ENCODE measurements at places on chromosomes 3 and 15.

- DNase-seq, result no peak
Observed at GRCh38 chr15:31374489-31374888, 47.9 kb downstream of the KLF13 start.

DNA sequence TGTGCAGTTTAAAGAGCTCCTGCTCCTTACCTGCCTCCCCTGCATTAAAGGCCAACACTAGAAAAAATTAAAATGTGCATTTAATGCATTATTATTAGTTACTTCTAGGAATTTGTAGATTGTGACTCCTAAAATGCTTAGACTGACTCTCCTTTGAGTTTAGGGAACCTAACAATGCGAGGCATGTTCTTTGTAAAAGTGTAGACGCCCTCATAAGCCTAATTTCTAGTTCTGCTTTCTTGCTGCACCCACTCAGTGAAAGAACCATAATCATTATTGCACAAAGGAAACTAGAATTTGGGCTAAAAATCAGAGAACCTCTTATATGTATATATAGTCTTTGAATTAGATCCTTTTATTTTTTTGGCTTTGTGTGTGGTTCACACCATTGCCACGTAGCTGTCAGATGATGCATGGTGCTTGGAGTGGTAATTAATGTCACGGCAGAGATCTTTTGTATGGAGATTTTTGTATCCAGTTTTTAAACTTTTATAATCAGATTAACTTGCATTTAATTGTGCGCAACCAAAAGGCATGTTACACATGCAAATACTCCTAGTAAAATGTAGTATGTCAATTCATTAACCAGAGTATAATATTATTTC is 710 bp downstream of the ABHD10 start:
- no peak for DNase-seq

DNA sequence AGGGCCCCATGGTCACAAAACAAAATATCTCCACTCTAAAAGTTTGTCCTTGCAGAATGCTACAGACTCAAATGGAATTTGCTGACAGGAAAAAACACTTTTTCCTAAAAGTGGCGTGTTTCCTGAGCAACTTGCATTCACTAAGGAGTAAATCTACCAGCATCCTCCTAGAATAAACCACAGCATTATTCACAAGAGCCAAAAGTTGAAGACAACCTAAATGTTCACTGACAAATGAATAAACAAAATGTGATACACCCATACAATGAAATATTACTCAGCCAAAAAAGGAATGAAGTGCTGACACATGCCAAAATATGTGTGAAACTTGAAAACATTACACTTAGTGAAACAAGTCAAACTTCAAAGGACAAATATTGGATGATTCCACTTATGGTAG is 28.9 kb downstream of the ITGB5 start:
- DNase-seq, result no peak

- no peak for DNase-seq
Observed at GRCh38 chr3:138440596-138440995, 6.2 kb downstream of the ESYT3 start.

DNA sequence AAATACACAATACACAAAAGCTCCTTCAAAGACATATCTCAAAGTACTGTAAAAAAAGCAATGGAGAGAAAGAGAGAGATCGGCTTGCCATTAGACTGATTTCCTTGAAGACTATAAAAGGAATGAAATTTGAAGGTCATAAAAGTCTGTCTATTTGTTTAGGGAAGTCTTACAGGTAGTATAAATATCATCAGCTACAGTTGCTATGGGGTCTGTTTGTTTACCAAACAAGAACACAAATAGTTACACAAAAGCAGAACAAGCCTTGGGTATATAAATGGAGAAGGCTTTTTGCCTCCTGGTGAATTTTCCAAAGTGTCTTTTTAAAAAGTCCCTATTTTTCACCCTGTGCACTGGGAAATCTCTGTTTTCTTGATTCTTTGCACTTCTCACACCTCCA is 552.3 kb downstream of the FOXP1 start:
- DNase-seq, result no peak

DNA sequence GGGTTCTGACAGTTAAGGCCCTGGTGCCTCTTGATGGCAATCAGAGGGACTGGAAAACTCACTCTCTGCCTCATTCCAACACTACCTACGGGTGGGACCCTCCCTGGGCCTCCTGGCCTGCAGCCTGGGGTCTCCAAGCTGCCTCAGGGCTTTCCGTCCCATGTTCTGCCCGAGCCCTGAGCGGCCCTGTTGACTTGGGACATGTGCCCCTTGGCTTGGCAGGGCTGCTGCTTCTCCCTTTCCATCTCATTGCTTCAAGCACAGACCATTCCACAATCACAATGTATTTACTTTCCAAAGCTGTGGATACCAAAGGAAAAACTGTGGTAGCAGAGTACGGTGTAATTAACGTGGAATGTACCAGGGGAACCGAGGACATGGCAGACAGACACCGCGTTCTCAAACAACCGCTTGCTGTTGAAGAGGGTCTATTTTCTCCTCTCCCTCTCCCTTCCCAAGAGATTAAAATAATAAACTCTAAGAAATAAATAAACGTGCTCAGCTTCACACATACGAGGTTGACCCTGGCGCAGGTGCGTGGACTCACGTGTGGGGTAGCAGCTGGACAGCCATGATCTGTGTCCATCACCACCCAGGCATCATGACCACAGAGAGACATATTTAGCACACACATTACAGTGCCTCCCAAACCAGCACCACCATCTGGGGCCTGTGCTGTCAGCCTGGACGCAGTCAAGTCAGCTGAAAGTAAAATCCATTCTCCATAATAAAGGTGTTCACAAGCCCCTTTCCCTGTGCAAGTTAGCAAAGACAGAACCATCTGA is 172.0 kb downstream of the XXYLT1 start:
- DNase-seq, result no peak

- DNase-seq, result no peak
Observed at GRCh38 chr15:65095747-65096104, 19.2 kb downstream of the KBTBD13 start.

Measured in stimulated activated CD4-positive, alpha-beta T cell treated with anti-CD3 and anti-CD28 coated beads, Interleukin-1b, Interleukin-23, amount 100 ng/mL, for 1 hour (primary cell).